ENCODE measurements at places on chromosomes 11 and 22. TPM values are rescaled to one million over a fixed set of nuclear protein-coding genes. Genes with fewer than 3 reads are reported as not detected.

The MYEOV gene
- total RNA-seq = 0.12 TPM

The APOBEC3G gene
- total RNA-seq = 3.2 TPM

The BID gene
- total RNA-seq = 10.5 TPM

DNA sequence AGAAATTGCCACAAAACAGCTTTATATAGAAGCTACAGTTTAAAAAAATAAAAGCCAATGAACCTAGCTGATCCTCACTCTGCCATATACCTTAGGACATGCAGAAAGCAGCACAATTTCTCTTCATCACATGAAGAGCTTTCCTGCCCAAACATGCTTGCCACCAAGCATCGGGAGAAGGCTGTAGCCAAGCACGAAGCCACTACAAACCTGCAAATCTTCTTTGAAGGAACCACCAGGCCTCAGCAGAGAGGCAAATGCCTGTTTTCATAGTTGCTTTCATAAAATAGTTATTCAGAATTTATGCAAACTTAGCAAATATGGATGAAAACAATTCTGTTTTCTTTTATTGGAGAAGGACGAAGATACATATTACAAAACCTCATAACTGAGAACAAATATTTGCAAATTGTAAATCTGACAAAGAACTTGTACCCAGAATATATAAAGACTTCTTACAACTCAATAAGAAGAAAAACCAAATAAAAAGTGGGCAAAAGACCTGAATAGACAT lies 100.3 kb downstream of the RBFOX2 start:
- DNase-seq = no peak

DNA sequence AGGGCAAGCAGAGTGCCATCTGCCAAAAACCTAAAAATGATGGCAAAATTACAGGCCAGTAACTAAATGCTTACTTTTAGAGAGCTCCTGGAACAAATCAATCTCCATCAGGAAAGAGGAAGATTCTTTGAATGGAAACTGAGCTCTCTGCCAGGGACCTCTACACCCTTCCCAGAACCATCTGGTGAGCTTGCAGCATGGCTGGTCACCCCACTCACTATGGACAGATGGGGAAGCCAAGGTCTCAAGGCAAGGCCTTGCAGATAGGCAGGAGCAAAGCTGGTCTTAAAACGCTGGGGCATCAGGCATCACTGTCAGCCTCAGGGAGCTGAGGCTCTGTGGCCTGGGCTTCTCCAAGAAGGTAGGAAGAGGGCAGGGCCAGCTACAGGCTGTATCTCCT lies 36.2 kb downstream of the SERGEF start:
- no peak for DNase-seq

DNA sequence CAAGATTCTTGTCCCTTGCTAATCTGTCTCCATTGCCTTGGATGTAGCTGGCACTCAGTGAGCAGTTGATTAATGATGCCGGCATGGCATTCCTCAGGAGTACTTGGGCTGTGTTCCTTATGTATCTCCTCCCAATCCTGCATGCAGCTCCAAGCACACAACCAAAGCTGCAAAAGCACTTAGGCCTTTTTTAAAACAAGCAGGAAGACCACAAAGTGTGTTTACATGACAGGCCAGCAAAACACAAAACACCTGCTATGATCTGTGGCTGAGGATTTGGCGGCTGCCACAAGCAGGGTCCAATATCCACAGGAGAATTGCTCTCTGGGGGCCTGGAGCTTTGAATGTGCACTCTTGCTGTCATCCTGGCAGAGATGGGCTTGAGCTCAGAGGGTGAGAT lies 8.9 kb downstream of the ABTB2 start:
- no peak for DNase-seq

- DNase-seq = no peak
Measured at GRCh38 chr22:34099278-34099677, 179.0 kb upstream of the LARGE1 start.

- no peak for DNase-seq
Measured at GRCh38 chr11:111357150-111358037, 21.7 kb downstream of the POU2AF1 start.

GRCh38 chr11:134841411-134841810 lies 429.4 kb upstream of the B3GAT1 start:
- DNase-seq = no peak

Measured in right atrium auricular region (tissue), 2 donors.